ENCODE measurements at places on chromosomes 6 and 20. TPM values are rescaled to one million over a fixed set of nuclear protein-coding genes. Genes with fewer than 3 reads are reported as not detected.

- DNase-seq: no peak
Measured at GRCh38 chr6:36897609-36898008, 11.9 kb downstream of the C6orf89 start.

DNA sequence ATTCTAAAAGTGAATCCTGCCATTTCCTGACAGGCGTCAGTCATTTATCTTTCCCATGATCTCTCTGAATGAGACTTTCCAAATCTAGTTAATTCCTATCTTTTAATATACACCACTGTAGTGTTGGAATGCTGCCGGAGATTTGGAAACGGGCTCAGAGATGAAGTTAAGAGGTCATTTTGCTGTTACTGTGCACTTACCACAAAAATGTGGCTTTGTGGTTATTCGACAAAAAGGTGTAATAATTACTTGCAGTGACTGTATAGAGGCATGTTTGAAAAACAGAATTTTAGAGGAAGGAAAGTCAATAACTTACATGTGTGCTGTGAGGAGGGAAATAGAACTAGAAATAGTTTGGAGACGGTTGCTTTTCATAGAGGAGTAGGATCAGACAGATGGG lies 460.2 kb upstream of the BTBD3 start:
- DNase-seq: no peak

DNA sequence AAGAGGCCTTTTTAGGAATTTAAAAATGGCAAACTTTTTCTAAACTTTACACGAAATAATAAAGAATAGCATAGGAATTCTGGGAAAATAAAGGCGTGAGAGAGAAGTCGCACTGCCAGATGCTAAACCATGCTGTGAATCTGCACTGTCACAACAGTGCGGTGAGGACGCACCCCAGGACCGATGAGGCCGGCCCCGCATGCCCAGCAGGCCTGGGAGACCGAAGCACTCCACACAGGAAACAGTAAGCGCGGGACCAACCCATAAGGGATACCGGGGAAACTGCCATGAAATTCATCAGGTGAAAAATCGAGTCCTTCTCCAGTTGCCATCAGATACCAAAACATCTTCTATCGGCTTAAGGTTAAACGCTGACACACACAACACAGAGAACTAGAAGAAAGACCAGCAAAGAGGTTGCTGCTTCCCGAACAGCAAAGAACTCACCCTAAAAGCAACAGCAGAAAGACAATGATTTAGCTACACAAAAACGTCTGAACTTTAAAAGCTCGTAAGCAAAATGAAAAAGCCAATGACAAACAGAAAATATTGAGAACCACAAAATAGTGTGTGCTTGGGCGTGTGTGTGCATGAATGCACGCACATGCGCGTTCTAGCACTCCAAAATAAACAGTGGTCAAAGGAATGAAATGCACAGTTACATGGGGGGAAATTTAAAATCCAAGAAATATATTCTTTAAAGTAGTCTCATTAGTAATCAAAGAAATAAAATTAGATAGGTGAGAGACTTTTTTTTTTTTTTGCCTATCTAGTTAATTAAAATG lies 15.4 kb downstream of the RAMACL start:
- DNase-seq: no peak

- DNase-seq: no peak
Measured at GRCh38 chr6:166670013-166670412, 43.0 kb upstream of the RPS6KA2 start.

- no peak for DNase-seq
Measured at GRCh38 chr20:6909608-6910007, 142.1 kb downstream of the BMP2 start.

DNA sequence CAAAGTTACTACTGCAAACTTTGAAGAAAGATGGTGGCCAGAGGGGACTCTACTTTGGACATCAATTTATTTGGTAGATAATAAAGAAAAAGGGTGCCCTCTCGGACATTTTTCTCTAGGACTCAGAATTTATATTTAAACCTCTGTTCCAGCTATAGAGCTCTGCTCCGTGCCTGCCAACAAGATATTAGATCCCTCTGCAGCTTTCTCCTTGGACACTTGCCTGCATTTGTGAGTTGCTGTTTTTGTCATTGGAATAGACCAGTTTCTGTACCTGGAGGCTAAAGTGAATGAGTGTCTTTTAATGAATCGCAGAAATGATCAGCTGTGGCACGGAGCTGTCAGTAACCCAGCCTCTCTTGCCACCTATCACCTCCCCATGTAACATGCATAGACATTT lies 253.5 kb downstream of the NRN1 start:
- DNase-seq: no peak

GRCh38 chr6:150517175-150517574 lies 82.5 kb upstream of the PLEKHG1 start:
- no peak for DNase-seq

- no peak for DNase-seq
Measured at GRCh38 chr20:40017765-40018164, 671.3 kb downstream of the MAFB start.

GRCh38 chr20:10174400-10174799 lies 44.2 kb upstream of the SNAP25 start:
- DNase-seq: no peak

DNA sequence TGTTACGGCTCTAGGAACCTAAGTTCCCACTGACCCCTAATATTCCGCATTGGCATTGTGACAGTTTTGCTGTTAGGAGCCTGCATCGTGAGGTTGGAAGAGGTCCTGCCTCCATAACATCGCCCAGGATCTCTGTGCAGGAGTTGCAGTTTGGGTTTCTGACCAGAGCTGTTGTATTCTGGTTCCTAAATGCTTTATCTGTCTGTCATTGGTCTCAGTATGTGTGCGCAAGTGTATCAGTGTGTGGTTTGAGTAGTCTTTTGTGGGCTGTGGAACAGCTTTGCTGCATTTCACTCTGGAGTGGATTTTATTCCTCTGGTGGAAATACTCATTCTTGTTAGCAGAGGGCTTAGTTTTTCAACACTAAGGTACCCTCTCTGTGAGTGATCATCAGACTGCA lies 95.6 kb downstream of the CDYL start:
- DNase-seq: no peak

GRCh38 chr20:3924304-3925112 lies 35.3 kb downstream of the PANK2 start:
- DNase-seq: no peak

- DNase-seq: no peak
Measured at GRCh38 chr20:17902531-17903083, 66.0 kb downstream of the SNX5 start.

DNA sequence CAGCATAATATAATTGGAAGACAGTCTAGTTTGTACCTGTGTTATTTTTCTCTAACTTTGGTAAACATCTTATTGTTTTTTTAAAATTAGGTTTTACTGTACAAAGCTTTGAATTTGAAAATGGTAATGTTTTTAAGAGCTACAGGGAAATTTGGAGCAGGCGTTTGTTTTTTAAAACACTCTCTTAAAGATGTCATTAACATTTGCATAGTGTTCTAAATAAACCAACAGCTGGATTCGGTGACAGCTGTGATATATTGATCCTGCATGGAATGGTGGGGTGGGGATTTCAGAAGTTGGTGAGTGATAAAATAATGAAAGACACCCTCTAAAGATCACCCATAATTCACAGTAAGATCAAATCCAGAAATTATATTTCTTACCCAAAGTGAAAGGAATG lies 97.9 kb upstream of the PRL start:
- DNase-seq: no peak

DNA sequence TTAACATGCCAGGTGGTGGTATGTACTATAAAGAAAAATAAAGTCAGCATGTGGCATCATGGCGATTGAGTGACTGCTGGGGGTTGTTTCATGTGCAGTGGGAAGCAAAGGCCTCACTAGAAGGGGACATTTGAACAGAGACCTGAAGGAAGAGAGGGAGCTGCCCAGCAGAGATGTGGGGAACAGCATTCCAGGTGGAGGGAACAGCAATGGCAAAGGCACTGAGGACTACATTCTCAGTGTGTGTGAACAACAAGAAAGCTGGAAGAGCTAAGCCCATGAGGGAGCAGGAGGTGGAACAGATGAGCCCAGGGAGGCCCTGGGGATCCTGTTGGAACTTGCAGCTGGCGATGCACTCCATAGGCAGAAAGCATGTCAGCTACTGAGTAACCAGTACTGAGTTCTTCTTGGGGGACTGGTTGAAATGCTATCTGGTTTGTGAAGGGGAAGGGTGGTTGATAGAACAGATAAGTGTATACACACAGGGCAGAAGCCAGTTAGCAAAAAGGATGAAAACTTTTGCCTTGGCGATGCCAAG lies 29.2 kb downstream of the NOX3 start:
- DNase-seq: no peak

DNA sequence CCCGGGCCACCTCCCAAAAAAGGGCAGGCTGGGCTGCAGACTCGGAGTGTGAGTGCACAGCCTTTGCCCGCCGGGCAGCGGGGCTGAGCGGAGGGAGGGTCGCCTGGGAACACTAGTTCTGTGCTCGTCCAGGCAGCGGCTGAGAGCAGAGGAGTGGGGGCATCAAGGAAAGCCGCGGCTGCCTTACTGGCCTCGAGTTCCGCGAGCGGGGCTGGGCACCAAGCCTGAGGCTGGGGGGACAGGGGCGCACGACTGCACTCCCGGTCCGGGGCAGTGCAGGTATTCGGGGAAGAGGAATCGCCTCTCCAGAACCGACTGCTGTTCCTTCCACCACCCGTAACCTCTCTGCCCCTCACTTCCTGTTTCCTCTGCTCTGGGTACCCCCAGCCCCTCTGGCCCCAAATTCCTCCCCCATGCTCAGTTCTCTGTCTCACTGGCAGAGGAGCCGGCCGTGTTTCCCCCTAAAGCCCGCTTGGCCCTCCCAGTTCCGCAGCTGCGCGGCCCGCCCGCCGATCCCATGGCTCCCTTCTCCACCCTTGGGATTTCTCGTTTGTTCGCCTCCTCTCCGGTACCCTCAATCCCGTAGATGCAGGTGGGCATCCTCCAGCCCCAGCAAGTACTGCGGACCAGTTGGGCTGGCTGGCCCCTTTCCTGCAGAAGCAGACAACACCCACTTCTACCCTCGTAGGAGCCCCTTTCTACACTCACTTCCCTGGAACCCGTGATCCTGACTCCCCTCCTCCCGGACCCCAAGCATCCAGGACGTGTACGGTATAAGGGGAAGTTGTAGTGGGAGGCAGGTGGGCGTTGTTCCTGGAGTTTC lies 5.1 kb downstream of the RING1 start:
- peak; percentile 44 for DNase-seq

GRCh38 chr6:11242711-11243110 lies 10.2 kb upstream of the NEDD9 start:
- DNase-seq: no peak

DNA sequence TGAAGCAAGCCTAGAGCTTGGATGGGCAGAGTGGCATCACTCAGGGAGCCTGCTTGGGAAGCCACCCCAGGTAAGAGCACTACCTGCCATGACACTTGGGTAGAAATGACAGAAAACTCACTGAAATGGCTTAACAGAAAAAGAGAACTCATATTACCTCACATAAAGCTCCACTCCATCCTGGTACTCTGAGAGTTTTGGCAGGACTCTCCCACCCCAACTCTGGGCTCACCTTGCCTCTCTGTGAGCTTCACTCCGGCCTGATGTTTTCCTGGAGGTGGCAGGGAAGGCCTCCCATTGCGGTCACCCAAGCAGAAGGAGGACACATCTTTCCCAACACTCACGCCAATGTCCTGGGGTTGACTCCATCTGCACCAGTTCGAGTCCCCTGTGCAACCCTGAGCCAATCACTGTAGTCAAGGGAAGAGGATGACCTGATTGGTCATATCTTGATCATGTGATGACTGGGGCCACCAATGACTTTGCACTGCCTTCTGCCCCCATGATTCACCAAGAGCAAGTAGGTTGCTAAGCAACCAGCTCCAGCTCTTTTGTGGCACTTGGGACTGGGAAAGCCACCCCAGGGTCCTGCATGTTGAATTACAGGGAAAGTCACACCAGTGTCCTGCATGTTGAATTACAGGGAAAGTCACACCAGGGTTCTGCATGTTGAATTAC lies 446.1 kb upstream of the SULF2 start:
- DNase-seq: no peak

DNA sequence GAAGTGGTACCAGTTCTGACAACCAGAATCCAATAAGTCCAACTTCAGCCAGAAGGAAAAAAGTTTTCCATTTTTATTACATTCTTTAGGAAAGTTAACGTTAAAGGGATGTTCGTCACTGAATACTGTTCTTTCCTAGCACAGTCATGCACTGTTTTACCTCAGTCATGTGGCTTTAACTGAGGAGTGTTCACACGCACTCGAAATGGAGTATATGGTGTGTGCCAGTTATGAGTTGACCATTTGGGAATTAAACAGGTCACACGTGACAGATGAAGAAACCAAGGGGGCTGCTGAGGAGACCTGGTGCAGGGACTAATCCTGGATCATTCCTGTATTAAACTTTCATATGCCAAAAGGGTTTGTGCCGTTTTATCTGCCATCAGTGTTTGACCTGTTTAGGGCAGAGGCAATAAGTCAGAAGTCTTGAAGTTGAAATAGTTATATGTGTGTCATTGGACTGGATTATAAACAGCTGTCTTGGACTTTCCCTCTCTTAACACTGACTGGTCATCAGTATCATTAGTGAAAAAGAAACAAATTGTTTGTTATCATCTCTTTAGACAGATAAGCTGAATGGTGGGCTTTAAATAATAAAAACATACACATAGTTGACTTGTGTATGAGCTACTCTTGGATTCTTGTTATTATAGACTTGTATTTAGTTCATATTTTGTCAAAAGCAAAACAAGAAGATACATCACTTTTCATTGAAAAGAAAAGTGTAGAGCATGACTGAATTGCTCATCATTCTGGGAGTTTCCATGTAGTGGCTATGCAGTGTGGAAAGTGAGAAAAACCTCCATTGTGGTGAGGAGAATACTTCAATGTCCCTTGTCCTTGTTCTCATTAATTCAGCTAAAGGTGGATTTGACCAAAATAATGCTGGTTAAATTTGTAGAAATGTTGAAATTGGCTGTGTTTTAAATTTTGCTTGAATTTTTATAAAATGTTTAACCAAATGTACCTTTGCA lies 123.5 kb upstream of the SAMD5 start:
- no peak for DNase-seq

- no peak for DNase-seq
Measured at GRCh38 chr6:81242624-81243023, 509.9 kb downstream of the TENT5A start.

GRCh38 chr6:122122202-122122601 lies 277.2 kb upstream of the HSF2 start:
- no peak for DNase-seq

- no peak for DNase-seq
Measured at GRCh38 chr6:36597775-36598174, 3.6 kb downstream of the SRSF3 start.

DNA sequence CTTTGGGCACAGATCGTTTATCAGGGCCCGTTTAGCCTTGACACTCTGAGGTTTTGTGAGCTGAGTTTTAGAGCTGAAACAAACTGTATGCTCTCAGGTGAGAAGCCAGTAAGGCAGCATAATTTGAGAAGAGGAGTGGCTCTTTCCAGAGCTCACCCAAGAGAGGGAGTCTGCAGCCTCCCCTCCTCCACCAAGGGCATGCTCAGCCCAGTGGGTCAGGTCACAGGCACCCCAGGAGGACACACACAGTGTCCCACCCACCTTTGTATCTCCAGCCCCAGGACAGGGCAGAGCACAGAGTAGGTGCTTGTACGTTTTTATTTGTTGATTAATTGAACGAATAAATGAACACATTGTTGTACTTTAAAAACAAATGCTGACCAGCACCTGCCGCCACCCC lies 3.4 kb downstream of the TSPO2 start:
- no peak for DNase-seq

- DNase-seq: peak; percentile 87
Measured at GRCh38 chr20:3172933-3173609, at the start of gene LZTS3. Gene LZTS3, minus strand, starts transcription at chr20:3173549. Its CDS starts 6,386 bp downstream, at chr20:3167163.

Gene GJA10
- total RNA-seq: not detected

Gene MAN1A1
- 38.4 TPM for total RNA-seq

Gene SYNDIG1
- not detected for total RNA-seq

Gene MEA1
- total RNA-seq: 108 TPM

Gene PRR18
- 0.09 TPM for total RNA-seq

Gene CASS4
- total RNA-seq: 3.7 TPM

Gene NNAT
- not detected for total RNA-seq

Gene WFDC9
- total RNA-seq: not detected
